ENCODE measurements at places on chromosomes 7 and 10.

DNA sequence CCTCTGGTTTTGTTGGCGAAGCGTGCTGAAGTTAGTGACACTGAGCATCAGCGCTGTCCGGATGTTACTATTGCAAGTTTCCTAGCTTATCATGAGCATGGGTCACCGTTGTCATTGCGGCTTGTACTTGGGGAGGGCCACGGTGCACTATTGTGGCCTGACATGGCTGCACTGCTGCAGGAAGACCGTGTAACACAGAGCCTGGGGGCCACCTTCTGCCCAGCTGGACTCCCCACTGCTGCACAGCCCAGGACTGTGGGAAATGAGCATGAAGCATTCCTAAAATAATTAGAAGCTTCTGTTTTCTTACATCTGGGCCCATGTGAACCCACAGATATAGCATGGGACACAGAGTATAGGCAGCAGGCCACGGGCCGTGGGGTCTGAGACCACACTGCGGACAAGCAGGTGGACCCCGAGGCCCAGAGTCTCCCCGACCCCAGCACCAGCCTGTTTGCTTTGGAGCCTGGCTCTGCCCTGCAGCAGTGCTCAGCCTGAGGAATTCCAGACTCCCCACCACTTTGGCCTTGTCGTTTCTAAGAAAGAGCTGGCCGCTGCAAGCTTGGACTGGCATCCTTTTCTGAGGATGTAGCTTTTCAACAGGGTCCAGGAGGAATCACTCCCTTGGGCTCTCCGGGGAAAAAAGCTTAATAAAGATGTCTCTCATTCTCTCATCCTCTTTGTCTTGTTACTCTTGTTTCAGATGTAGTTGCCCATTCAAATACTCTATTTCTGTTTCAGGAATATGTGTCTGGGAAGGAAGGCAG lies 179.2 kb downstream of the CCDC3 start:
- DNase-seq: no peak

- DNase-seq: no peak
Measured at GRCh38 chr7:112186300-112186699, 19.9 kb downstream of the DOCK4 start.

GRCh38 chr10:114042895-114043531 lies 653 bp upstream of the ADRB1 start:
- no peak for DNase-seq

- DNase-seq: no peak
Measured at GRCh38 chr10:1274701-1275544, 218.7 kb downstream of the WDR37 start.

DNA sequence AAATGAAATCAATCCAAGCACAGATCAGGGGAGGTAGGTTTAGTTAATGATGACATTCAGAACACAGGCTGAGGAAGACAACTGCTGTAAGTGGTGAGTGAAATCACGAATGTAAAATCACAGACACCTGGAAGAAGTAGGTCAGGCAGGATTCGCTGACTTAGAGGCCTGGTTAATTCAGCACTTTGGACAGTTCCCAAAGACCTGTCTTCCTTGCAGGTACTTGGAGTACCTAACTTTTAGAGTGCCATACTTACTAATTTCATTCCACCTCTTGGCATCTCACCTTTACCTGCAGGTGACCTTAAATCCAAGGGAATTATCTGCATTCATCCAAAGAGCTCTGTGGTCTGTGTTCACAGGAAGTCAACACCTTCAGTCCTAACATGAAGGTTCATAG lies 822.3 kb downstream of the PHTF2 start:
- no peak for DNase-seq

- no peak for DNase-seq
Measured at GRCh38 chr10:34008656-34009055, 674.2 kb upstream of the NRP1 start.

DNA sequence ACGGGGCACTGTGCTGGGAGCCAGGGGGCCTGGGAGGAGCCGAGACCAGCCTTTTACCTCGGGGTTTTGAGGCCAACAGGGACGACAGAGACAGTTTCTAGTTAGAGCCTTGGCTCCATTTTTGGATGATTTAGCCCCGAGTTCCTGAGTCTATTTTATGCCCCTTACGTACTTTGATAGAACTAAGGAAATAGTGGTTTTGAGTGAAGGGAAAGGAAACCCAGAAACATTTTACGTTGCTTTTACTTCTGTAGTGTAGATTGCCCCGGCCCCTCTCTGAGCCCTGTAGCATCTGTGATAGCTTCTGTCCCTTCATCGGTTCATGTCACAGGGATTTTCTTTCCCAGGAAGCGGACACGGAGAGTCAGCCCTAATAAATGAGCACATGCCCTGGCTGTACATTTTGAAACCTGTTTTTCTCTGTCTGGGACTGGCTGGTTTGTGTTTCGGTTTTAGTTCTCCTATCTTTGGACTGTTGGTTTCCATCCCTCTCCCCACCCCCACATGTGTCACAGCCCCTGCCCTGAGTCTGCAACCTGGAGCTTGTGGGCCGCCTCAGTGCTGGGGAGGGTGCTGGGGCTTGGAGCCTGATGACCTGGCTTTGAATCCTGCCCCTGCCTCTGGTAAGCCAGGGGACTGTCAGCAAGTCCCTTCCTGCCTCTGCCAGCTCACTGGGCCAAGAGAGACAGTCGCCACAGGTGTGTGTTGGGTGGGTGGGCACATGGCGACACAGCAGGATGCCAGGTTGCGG lies 6.9 kb upstream of the ORAI2 start:
- peak; percentile 87 for DNase-seq
